Activated CD8-positive, alpha-beta memory T cell treated with anti-CD3 and anti-CD28 coated beads for 1 hour (primary cell): ENCODE measurements at places on chromosomes 4 and X.

DNA sequence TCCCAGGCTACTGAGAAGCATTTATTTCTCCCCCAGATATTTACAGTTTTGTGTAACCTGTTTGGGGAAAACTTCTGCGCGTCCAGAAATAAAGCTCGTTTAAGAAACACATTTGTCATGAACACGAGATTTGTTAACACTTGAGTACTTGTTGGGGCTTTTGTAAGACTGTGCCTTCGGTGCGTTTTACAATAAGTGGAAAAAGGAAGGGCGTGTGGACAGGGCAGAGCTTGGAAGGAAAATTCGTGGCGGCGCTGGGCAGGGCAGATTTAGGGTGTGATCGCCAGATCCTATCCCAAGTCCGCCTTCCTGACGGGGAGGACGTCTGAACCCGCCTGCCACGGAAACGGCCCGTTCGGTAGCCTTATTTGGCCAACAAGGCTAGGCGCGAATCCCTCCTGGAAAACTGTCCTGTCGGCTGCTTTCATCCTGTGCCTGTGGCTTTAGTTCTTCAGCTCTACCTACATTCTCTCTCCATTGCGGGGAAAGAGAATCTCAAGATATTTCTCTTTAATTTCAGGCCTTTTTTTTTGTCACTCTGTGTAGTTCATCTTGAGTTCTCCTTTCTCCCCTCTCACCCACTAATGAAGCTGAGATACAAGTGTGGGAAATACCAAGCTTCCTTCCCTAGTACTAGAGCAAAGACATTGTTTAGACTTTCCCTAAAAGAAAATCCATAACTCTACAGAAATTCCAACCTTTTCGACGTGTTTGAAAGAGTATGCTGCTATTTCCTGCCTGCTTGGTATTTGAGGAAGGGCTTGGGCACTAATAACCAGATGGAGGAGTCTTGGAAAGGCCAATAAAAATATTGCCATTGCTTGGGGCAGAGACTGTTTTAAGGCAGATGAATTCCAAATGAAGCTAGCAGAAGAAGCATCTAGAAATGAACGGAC is 982 bp downstream of the PDLIM5 start:
- DNase-seq, result no peak

- DNase-seq, result no peak
These were observed 24.9 kb downstream of the LHFPL1 start for GRCh38 chrX:112654871-112655270.

- DNase-seq, result no peak
These were observed 240.1 kb downstream of the OPHN1 start for GRCh38 chrX:68193234-68193633.

- no peak for DNase-seq
These were observed 37.5 kb upstream of the ADH1C start for GRCh38 chr4:99390055-99390454.

DNA sequence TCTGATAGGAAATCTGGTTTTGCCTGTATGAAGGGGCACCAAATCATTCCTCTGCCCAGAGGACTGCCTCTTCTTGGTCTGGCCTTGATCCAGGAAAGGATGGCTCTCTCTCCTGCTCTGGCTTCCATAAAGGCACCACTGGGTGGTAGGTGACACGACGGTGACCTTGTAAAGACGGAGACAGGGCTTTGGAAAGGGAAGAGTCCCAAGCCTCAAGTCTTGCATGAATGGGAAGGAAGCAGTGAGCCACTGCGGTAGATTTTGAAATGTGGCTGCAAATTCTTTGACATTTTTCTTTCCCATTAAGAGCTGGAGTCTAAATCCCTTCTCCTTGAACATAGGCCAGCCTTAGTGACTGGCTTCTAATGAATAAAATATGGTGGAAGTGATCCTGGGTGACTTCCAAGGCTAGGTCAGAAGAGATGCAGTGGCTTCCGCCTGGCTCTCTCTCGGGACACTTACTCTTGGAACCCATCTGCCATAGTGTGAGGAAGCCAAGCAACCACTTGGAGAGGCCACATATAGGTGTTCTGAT is 347.4 kb downstream of the BCOR start:
- DNase-seq, result no peak

GRCh38 chrX:76555816-76556215 is 128.3 kb downstream of the MAGEE1 start:
- DNase-seq, result no peak

- no peak for DNase-seq
These were observed 64.5 kb downstream of the CDS1 start for GRCh38 chr4:84647312-84647884.

DNA sequence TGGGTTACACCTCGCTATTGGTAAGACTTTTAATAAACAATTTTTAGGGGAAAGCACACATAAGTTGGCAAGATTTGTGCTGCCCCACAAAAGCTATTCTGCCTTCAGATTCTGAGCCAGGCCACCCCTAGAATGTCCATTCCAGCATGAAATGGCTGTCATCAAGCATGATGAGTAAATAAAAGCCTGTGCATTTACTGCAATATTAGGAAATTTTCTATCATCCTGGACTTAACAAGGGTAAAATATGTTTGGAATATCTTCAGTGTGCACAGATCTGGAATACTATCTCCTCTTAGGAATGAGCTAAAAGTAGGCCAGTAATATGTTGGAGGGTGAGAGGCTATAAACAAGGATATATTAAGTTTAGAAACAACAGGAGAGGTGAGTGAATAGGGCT is 510.9 kb downstream of the ANKRD50 start:
- no peak for DNase-seq
